ENCODE measurements at places on chromosomes 7 and 10. TPM values are rescaled to one million over a fixed set of nuclear protein-coding genes. Genes with fewer than 3 reads are reported as not detected.

GRCh38 chr7:117118579-117119180, 165.4 kb downstream of the ST7 start:
- no peak for DNase-seq

GRCh38 chr10:119726676-119727261, 919 bp downstream of the INPP5F start:
- no peak for DNase-seq

- no peak for DNase-seq
Observed at GRCh38 chr10:114343623-114344505, 60.4 kb downstream of the AFAP1L2 start.

- no peak for DNase-seq
Observed at GRCh38 chr7:42852531-42852930, 59.3 kb downstream of the C7orf25 start.

- DNase-seq, result no peak
Observed at GRCh38 chr7:95396136-95397032, at the start of gene PON3. Gene PON3 (minus strand): TSS chr7:95396375. CDS start chr7:95396350, 25 bp downstream.

DNA sequence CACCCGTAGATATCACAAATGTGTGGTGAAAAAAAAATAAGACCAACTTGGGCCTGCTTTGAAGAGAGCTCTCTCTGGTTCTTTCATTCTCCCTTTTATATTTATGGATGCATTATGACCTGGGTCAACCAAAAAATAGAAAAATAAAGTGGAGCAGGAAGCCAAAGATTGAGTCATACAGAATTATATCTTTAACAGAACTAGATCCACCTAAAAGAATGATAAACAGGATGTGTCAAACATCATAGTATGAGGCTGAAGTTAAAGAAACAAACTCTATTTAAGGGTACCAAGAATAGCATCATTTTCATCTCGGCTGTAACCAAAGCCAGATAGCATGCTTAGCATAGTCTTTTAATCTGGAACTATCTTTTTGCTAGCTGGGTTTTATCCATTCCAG, 28.8 kb upstream of the NMT2 start:
- DNase-seq, result no peak

DNA sequence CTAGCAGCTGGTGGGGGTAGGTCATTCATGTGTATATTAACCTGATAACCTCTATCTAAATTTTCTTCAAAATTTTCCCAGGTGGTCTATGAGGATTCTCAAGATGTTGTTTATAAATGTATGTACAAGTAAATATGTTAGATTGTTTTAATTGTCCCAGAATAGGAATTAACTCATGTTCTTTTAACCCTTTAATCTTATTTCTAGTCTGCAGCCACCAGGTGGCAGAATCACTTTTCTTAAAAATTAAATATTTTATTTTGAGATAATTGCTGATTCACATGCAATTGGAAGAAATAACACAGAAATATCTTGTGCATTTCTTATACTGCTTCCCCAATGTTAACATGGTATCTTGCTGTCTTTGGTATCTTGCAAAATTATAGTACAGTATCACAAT, 589.5 kb downstream of the ARL4A start:
- no peak for DNase-seq

DNA sequence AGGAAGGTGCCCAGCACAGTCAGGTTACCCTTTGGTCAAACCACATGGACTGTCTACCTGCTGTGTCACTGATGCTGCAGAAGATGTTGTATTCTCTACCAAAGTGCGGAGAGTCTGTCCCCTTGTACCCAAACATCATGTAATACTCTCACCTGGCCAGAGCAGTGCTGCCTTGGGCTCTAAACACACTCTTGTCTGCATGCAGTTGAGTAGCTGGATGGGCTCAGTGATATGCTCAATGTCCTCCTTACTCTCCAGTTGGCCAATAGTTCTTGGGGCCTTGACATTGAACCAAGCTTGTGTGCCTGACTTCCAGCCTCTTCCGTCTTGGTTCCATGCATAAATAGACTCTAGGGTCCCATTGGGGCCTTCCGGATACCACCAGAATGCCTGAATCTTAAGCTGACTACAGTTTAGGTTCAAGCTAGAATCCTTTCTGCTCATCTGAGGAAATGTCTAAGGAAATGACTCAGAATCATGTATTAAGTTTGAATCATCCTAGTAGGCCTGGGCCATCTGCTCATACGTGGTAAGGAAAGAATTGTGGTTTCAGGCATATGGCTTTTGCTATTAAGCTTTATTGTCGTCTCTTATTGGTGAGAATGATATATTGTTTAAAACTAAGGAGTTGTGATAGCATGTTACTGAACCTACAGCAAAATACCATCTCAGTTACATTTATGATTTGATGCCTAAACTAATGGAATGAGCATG, 118.0 kb downstream of the OTUD1 start:
- no peak for DNase-seq

- no peak for DNase-seq
Observed at GRCh38 chr7:132547821-132548220, 28.4 kb downstream of the PLXNA4 start.

GRCh38 chr10:48456361-48456804, 148.5 kb downstream of the ARHGAP22 start:
- DNase-seq, result no peak

- DNase-seq, result no peak
Observed at GRCh38 chr10:14397066-14397465, 66.3 kb upstream of the FRMD4A start.

DNA sequence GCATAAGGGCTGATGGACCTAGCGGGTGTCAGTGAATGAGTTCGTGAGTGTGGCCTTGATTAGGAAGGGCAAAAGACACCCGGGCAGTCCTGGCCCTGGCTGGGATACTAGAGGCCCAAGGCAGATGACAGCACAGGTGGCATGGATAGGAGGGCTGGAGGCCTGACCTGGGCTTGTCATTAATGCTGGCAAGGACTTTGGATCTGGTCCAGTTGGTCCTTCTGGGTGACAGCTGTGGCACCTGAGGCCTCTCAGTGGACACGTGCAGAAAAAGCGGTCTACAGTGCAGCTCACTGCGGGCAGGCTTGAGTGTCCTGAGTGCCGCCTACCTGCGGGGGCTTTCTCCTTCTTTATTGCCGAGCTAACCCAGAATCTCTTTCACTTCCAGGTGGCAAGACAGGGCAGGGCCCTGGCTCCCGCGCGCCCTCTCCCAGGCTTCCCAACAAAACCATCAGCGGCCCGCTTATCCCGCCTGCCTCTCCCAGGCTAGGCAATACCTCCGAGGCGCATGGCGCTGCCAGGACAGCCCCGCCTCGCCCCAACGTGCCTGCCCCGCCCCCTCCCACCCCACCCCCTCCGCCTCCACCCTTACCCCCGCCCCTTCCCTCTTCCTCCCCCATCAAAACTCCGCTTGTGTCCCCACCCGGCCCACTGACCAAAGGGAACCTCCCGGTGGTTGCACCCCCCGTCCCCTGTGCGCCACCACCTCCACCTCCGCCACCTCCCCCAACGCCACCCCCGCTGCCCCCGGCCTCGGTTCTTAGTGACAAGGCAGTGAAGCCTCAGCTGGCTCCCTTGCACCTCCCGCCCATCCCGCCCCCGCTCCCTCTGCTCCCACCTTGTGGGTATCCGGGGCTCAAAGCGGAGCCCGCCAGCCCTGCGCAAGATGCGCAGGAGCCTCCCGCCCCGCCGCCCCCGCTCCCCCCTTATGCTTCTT, 77.4 kb downstream of the WIPF3 start:
- DNase-seq, result no peak

DNA sequence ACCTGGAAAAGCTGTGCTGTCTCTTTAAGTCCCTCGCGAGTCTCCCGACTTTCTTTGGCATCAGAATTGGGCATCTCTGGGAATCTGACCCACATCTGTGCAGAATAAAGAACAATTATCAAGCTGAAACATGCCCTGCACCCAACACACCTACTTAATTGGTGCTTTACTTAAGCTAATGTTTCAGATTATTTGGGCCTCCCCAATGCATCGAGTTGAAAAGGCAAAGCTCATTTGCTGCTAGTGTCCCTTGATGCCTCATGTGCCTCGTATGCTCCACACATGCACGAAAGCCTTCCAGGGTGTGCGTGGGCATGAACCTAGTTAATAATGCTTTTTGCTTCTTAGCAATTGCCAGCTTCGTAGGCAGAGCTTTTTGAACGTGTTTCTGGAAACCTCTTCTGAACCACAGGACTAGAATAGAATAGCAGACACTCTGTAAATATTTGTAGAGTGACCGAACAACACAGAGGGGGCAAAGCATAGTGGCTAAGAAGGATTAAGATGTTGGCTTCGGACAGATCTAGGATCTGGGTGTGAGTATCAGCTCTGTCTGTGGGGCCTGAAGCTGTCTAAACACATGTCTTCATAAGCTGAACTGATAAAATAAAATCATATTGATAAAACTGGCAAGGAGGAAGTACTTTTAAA, 26.7 kb upstream of the FGFR2 start:
- DNase-seq, result no peak

DNA sequence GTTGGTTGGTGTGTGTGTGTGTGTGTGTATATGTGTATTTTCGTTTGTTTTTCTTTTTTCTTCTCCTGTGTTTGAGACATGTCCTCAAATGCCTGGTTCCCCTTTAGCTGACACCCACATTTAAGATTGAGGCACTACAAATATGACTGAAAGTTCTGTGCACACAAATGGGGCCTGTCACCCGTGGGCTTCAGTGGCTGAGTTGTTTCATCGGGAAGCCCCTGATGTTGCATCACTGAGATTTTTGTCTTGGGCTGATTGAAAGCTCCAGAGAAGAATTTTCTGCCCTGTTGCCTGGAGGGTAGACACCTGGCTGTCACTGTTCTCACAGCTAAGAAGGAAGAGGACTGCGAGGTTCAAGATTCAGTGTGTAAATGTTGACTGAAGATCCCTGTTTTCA, 283.8 kb upstream of the C7orf33 start:
- no peak for DNase-seq

DNA sequence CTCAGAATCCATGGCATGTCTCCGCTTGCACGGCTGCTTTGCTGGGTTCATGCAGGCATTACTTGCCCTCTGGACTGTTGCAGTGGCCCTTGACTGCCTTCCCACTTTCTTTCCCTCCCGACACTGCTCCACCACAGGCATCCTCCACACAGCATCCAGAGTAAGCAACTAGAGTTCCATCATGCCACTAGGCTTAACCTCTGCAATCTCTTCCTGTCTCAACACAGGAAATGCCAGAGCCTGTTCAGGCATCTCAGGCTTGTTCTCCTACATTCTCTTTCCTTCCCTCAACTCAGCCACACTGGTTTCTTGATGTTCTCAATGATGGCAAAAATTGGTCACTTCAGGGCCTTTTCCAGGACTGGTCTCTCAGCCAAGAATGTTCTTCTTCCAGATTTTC, 284.5 kb upstream of the KLF6 start:
- no peak for DNase-seq

GRCh38 chr10:112115781-112116385, 67.7 kb downstream of the GPAM start:
- DNase-seq, result peak; percentile 22

DNA sequence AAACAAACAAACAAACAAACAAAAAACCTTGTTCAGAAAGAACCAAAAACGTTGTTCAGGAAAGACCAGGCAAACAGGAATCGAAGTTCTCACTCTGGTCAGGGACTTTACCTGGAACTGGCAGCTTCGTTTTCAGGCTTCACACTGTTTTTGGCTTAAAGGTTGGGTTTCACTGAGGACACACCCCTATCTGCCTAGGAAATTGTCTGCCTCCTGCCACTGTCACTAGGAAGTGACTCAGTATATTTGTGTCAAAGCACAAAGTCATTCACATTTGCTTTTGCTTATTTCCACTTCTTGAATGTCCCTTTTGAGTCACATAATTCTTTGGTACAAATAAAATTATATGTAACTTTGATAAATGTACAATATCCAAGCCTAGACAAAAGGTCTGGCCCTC, 37.9 kb downstream of the PNLIPRP3 start:
- no peak for DNase-seq

DNA sequence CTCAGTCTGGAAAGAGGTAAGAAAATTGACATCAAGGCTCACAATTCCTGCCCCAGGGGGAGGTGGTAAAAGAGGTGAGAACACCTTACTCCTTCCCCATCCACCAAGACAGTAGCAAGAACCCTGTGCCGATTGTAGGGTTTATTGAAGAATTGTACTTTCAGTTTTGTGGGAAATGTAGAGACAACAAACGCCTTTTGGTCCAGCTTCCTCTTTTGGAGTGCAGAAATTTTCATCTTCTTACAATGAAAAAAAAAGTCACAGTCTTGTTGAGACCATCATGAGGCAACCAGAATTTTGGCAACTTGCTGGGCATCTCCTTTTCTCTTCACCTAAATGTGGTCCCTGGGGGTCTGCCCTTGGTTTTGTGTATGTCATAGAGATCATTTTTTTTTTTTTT, 217.7 kb downstream of the TMEM178B start:
- DNase-seq, result no peak

- DNase-seq, result no peak
Observed at GRCh38 chr7:18846765-18847215, 270.6 kb downstream of the TWIST1 start.

- no peak for DNase-seq
Observed at GRCh38 chr10:43200538-43201390, 62.5 kb downstream of the CSGALNACT2 start.

- DNase-seq, result peak; percentile 14
Observed at GRCh38 chr7:134669388-134669787, 22.7 kb downstream of the BPGM start.

DNA sequence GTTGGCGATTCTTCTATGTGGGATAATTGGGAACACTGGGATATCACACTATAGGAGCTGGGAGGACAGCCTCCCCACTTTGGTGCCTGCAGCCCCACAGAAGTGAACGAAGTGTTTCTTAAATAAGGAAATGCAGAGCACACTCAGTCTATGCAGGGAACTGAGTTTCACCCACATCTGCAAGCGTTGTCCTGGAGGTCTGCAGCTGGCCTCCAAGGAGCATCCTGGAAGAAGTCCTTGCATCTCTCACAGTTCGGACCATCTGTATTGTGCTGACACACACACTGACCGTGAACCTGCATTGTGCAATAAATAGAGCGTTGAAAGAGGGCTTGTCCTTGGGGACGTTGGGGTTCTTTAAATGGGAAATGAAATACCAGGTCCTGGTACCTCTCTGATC, 25.8 kb downstream of the LAMB4 start:
- no peak for DNase-seq

- no peak for DNase-seq
Observed at GRCh38 chr7:38179776-38180226, 1.8 kb downstream of the STARD3NL start.

- no peak for DNase-seq
Observed at GRCh38 chr10:3451516-3452172, 279.1 kb upstream of the PITRM1 start.

Gene COL1A2
- not detected for total RNA-seq

Gene ATP6V0A4
- not detected for total RNA-seq

Gene SPACDR
- total RNA-seq, result 0.27 TPM

Gene ELOVL3
- not detected for total RNA-seq

Gene GPR141
- total RNA-seq, result 33.9 TPM

Gene GOLGA7B
- total RNA-seq, result under 0.01 TPM

Gene TMEM196
- not detected for total RNA-seq

Gene SEPTIN14
- total RNA-seq, result not detected

Gene NRF1
- total RNA-seq, result 23.7 TPM

All from hematopoietic multipotent progenitor cell (in vitro differentiated cells).